ENCODE measurements at places on chromosomes 2 and 18. TPM values are rescaled to one million over a fixed set of nuclear protein-coding genes. Genes with fewer than 3 reads are reported as not detected.

The BOD1L2 gene
- not detected for total RNA-seq

GRCh38 chr2:179354739-179355537, 90.3 kb upstream of the SESTD1 start:
- no peak for DNase-seq
- H3K4me1 ChIP-seq: no peaks in the 10 kb centered on the region
- H3K27me3 ChIP-seq: no peaks in the 10 kb centered on the region
- no peak overlapping the region for H3K27ac ChIP-seq

GRCh38 chr2:35000453-35000852, 1355.1 kb upstream of the CRIM1 start:
- no peaks in the 10 kb centered on the region for H3K4me1 ChIP-seq
- no peaks in the 10 kb centered on the region for H3K27me3 ChIP-seq
- DNase-seq: no peak
- H3K27ac ChIP-seq: no peak overlapping the region
- no peak overlapping the region for H3K4me3 ChIP-seq

DNA sequence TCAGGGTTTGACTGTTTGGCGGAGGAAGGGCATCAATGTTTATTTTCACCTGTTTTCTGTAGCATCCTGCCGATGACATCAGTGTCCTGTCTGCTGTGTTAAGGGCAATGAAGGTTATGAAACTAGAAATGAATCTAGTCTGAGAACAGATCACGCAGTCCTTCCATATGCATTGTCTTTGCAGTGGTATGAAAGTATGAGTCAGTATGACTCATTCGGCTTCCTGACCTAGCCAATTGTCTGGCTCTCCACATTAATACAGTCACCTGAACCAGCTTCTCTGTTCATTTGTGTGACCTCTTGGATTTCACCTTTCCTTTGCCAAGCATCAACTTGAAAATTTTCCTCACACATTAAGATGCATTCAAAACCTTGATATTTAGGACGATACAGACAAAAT, 353.8 kb downstream of the RND3 start:
- no peaks in the 10 kb centered on the region for H3K4me1 ChIP-seq
- H3K27ac ChIP-seq: no peak overlapping the region
- DNase-seq: peak; percentile 19
- H3K27me3 ChIP-seq: peaks cover 2% of the 10 kb centered on the region
- H3K36me3 ChIP-seq: no peaks in the 10 kb centered on the region

DNA sequence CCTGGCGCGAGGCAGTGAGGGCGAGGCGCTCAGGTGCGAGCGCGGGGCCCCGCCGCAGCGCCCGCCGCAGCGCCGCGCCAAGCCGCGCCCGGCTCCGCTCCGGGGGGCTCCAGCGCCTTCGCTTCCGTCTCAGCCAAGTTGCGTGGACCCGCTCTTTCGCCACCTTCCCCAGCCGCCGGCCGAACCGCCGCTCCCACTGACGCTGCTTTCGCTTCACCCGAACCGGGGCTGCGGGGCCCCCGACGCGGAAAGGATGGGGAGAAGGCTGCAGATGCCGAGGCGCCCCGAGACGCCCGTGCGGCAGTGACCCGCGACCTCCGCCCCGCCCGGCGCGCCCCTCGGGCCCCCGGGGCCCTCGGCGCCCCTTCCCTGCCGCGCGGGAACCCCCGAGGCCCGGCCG, 328 bp upstream of the INHBB start:
- peak; percentile 16 for DNase-seq
- H3K4me1 ChIP-seq: peaks cover 22% of the 10 kb centered on the region
- H3K27me3 ChIP-seq: peaks cover 56% of the 10 kb centered on the region
- no peaks in the 10 kb centered on the region for H3K36me3 ChIP-seq
